ENCODE measurements at places on chromosomes 3 and 15.

DNA sequence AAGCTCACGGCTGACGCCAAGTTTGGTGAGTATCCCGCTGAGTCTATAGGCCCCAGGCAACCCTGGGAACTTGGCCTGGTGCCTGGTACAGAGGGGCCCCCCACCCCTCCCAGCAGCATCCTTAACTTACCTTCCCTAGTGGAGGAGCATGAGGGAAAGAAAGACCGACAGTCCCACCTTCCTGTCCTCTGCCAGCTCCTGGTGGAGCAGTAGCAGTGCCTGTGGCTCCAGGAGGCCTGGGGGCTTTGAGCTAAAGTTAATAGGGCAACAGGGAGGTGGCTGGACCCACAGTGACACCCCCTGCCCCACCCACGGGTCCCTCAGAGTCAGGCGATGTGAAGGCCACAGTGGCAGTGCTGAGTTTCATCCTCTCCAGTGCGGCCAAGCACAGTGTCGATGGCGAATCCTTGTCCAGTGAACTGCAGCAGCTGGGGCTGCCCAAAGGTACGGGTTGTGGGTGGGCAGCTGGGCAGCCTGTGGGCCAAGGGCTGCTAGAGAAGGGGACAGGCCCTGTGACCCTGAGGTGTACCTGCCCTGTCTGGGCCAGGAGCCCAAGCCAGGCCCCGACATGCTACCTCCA is 2.9 kb downstream of the COMMD4 start:
- no peak for DNase-seq

GRCh38 chr15:66765478-66766281 is 63.6 kb downstream of the SMAD6 start:
- DNase-seq: no peak

GRCh38 chr3:16252243-16252978 is 12.3 kb downstream of the DPH3 start:
- DNase-seq: no peak

DNA sequence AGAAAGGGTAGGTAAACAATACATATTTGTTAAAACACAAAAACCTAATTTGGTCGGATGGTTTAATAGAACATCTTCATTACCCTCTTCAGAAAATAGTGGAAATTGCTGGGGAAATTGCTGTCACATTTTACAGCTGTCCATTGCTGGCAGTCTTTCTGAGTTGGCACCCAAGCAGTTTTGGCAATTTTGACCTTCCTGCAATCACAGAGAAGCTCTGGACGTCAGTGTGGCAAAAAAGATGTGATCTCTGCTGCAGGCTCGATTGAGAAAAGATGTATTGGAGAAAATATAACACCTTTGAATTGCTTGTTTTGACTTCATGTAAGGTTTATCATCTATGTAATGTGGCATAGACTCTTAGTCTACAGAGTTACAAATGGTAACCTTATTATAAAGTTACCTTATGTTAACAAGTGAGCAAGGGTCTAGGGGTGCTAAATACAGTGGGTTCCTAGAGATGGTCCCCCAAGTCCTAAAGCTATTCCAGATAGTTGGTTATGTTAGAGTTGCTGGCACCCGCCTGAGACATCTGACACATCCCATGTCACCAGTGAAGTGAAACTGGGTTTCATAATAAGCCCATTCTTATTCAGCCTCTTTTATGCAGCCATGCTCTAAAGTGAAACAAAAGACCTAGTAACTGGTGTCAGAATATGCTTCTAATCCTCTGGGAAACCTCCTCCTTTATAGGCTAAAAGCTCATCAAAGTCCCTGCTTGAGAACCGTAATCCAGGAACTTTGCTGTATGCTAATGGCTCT is 14.0 kb downstream of the UBE2E1 start:
- DNase-seq: no peak

DNA sequence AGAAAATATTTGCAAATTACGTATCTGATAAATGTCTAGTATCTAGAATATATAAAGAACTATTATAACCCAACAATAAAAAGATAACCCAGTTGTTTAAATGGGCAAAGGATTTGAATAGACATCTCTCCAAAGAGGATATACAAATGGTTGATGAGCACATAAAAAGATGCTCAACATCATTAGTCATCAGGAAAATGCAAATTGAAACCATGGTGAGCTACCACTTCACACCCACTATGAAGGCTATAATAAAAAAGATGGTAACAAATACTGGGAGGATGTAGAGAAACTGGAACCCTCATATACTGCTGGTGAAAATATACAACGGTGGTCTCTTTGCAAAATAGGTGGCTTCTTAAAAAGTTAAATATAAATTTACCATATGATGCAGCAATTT is 28.0 kb downstream of the RAD51 start:
- DNase-seq: no peak

- DNase-seq: no peak
Measured at GRCh38 chr3:32989171-32989570, 37.7 kb downstream of the CCR4 start.

- DNase-seq: no peak
Measured at GRCh38 chr3:159987291-159987711, 1.3 kb upstream of the IL12A start.

- no peak for DNase-seq
Measured at GRCh38 chr3:170598091-170598502, 12.2 kb upstream of the SLC7A14 start.

DNA sequence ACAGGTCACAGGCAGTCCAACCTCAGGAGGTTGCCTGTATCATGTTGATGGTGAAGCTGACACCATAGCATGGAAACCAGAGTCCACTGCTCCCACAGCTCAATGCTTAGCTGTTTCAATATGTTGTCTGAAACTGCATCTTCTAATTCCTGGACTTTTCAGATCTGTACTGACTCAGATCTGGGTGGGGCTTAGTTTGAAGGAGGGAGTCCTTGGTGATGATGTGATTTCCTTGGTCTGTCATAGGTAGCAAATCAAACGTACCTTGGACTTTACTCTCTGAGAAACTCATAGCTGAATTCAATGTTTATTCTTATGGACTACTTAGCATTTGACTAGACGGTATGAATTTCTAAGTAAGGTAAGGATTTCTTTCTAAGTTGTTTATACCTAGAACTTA is at the start of gene HHLA2:
Gene HHLA2 (plus strand): TSS at position 310 of the 400 bp plus-strand sequence. CDS start 55,266 bp downstream, outside the sequence.
- DNase-seq: no peak

DNA sequence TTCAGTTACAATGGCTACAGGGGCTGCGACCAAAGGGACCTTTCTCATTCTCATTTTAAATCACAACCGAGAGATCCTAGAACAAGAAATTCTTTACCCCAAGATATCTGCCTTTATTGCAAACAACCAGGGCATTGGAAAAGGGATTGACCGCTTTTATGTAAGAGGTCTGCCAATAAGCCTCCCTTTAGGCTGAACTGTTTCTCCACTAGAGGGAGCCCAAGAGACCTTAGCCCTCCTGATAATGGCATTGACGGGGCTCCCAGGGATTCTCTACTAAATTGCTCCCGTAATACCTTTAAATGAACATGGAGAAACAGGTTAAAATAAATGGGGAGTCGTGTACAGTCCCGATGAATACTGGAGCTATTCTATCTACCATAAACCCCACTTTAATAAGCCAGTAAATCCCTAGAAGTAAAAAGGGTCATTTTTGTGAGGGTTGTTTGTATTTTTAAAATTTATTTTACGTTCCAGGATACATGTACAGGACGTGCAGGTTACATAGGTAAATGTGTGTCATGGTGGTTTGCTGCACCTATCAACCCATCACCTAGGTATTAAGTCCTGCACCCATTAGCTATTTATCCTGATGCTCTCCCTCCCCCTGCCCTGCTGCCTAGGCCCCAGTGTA is 7.5 kb upstream of the IGSF10 start:
- DNase-seq: no peak

DNA sequence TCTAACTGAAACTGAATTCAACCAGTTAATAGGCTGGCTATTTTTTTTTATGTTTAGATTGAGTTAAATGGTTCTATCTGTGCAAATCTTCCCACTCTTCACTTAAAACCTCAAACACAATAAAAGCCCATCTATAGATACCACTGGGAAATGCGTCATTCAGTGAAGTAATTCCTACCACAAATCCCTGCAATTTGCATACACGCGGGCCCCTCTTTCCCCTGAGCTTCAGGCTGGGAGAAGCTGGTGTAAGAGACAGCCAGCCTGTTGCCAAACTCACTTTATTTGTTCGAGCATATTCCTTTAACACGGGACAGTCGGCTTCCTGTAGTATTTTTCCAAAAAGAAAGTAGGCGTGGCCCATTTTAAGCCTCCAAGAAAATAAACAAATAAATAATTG is 26.0 kb upstream of the MCTP2 start:
- DNase-seq: no peak

GRCh38 chr3:143443851-143444331 is 324.3 kb downstream of the CHST2 start:
- DNase-seq: no peak
